ENCODE measurements at places on chromosomes 6 and 20.

GRCh38 chr20:45863543-45864470 is 6.4 kb downstream of the ZSWIM3 start:
- peak; percentile 26 for DNase-seq

DNA sequence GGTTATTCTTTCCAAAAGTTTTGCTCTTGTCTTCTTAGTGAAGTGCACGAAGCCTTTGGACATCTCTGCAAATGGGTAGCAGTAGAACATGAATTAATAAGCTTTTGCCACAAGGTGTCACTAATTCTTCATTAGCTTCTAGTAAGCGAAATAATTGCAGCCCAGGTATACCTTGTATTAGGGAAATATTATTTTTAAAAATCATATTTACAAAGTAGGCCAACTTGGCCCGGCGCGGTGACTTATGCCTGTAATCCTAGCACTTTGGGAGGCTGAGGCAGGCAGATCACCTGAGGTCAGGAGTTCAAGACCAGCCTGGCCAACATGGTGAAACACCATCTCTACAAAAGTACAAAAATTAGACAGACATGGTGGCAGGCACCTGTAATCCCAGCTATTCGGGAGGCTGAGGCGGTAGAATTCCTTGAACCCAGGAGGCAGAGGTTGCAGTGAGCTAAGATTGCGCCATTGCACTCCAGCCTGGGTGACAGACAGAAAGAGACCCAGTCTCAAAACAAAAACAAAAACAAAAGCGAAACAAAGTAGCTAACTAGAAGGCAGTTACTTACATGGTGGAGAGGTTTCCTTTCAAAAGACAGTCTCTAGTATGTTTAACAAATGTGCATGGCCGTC is 8.8 kb upstream of the RSPH3 start:
- no peak for DNase-seq

- no peak for DNase-seq
These were observed 98.5 kb downstream of the TFAP2A start for GRCh38 chr6:10316373-10316721.

DNA sequence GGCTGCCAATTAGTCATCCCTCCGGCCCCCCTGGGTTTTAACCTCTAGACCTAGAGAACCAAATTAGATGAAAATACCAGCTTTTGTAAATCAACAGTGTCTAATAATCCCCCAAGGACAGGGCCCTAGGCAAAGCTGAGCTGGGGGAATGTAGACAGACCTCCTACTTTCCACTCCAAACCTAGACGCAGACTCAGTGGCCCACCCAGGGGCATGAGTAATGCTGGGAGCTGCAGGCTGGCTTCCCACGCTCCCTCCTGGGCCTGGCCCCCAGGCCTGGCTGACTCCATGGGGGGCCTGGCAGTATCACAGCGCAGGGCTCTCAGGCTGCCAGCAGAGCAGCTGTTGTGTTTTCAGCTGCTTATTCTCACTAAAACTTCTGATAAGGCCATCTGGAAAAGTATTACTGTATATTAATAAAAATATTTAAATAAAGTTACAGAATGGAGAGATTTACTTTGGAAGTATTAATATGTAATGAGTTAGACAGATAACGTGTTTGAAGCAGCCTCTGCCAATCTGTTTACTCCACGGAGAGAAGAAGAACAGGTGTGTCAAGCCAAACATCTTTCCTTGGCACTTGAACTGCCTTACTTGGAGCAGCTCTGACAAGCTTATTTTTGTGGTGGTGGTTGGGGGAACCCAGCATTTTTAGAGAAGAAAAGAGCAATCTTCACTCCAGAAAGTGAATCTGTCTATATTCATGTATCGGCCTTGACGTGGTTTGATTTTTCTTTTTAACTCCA is 144.0 kb upstream of the AGPAT4 start:
- no peak for DNase-seq

- DNase-seq = no peak
These were observed 437 bp downstream of the CD40 start for GRCh38 chr20:46118481-46119020.

DNA sequence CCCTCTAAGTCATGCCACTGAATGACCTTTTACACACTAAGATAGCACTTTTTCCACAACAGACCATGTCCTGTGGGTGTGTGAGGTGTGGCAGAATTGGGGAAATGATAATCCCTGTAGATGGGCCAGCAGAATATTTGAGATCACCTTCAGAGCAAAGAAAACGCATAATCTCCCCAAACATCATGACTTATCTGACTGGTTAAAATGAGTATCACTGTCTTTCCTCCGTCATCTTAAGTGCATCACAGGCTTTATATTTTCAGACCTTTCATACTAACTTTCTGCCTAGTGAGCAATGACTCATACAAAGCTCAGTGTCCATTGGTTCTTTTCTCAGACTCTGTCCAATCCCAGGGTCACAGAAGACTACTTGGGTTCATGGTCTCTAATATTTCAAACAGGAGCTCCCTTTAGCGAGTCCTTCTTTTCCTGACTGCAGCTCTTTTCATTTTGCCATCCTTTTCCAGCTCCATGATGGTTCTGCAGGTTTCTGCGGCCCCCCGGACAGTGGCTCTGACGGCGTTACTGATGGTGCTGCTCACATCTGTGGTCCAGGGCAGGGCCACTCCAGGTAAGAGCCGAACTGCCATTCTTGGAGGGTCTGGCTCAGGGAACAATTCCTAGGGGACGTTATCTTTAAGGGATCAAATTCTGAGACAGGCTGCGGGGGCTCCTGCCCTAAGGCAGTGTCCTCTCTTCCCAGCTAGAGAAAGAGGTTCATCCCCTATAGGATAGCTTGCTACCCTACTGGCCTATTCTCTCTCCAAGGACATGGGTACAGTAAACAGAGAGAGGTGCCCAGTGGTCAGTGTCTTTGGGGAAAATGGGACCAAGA is at the start of gene HLA-DPB1:
TSS of gene HLA-DPB1 (plus strand) at position 423 of the 838 bp plus-strand sequence. CDS start at position 475, 52 bp downstream.
- DNase-seq = peak; percentile 17

- DNase-seq = no peak
These were observed 77.5 kb downstream of the NCOA7 start for GRCh38 chr6:125868252-125868651.

- no peak for DNase-seq
These were observed 84.1 kb downstream of the CDK19 start for GRCh38 chr6:110731196-110731595.

DNA sequence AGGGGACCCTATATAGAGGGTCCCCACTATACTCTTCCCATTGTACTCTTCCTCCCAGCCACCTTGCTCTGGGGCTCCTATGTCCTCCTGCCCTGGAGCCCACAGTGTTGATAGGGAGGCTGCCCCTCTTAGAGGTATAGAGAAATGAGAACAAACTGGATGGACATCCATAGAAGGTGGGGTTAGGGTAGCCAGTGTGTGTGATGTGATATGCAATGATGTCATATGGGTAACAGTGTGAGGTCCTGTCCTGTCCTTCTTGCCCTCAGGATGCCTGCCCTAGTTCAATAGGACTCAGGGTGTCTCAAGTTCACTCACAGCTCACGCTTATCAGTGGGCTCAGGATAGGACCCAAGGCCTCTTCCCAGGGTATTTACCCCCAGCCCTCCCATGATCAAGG is 435 bp downstream of the PTCRA start:
- DNase-seq = no peak

DNA sequence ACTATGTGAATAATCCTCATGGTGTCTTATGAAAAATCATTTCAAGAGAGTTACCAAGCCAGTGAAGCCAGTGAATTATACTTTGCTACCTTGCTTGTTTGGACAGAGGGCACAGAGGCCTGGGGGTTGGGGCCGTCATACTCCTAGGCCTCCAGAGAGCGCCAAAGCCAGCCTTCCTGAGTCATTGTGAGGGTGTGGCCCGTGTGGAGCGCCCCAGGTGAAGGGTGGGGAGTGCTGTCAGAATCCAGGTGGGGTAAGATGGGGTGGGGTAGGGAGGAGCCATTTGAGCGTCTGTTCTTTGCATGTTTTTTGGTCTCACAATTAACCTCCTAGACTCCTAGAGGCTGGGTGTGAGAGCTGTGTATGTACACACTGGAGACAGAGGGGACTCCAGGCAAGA is 71.1 kb downstream of the PERP start:
- no peak for DNase-seq

- no peak for DNase-seq
These were observed 63.8 kb upstream of the ATXN1 start for GRCh38 chr6:16824845-16825685.

DNA sequence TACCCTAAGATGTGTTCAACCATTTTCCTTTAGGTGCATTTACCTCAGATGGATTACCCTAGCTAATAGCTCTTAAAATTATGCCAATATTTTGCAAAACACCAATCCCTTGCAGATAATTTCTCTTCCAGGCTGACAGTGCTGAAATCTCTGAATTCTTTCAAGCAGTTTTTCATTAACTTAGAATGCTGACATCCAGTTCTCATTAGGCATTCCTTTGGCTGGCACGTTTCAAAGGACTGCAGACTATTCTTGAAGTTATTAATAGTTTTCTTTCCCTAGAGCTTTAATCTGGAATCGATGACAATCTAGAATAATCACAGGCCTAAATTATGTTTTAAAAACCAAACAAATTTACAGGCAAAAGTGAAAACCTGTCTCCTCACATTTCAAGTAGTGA is 68.3 kb downstream of the SMLR1 start:
- no peak for DNase-seq

All from HAP-1 (cell line).